ENCODE measurements at places on chromosomes 7 and 10.

GRCh38 chr10:14625192-14625631 lies 149.5 kb downstream of the FAM107B start:
- DNase-seq = no peak

- DNase-seq = no peak
Observed at GRCh38 chr10:33193701-33194521, 140.6 kb downstream of the NRP1 start.

DNA sequence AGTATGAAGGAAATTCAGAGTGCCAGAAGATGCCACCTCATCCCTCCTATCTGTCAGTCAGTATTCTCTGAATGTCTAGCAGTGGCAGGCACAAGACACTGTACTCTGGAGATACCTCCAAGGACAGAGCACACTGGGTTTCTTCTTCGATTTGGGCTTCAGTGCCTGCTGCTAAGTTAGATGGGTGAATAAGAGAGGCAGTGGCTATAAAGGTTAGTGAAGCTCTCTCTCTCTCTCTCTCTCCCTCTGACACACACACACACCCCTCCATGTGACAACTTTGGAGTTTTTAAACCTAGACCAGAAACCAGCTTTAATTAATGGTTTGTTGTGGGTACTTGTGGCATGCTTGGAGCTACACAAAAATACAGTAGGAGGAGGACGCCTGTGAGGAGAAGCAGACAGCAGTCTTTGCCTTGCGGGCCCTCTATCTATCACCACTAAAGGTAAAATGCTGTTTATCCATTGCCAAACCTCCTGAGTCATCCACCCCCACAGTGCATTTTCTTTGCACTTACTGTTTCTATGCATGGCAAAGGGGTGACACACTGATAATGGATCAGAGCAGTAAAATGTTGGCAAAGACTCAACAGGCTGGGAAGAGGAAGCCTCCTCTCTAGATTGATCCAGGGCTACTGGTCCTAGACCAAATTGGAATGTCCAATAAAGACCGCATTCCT lies 102.5 kb downstream of the TRIL start:
- DNase-seq = no peak

- DNase-seq = no peak
Observed at GRCh38 chr7:32516551-32517100, 21.3 kb downstream of the AVL9 start.

DNA sequence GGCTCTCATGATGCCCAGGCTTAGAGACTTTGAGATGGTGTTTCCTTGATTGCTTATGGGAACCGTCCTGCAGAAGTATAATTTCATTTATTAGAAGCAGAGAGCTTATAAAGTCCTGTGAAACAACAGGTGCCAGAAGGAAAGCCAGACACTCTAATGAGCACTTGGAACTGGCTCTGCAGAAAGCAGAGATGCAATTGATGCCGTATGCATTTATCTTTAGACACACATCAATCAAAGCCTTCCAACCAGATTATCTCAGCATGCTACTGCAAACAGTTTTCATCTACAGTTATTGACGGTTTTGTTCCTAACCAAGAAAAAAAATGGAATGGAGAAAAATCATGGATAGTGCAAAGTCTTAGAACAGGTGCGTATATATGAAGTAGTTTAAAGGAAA lies 371.7 kb upstream of the PRKCQ start:
- no peak for DNase-seq

DNA sequence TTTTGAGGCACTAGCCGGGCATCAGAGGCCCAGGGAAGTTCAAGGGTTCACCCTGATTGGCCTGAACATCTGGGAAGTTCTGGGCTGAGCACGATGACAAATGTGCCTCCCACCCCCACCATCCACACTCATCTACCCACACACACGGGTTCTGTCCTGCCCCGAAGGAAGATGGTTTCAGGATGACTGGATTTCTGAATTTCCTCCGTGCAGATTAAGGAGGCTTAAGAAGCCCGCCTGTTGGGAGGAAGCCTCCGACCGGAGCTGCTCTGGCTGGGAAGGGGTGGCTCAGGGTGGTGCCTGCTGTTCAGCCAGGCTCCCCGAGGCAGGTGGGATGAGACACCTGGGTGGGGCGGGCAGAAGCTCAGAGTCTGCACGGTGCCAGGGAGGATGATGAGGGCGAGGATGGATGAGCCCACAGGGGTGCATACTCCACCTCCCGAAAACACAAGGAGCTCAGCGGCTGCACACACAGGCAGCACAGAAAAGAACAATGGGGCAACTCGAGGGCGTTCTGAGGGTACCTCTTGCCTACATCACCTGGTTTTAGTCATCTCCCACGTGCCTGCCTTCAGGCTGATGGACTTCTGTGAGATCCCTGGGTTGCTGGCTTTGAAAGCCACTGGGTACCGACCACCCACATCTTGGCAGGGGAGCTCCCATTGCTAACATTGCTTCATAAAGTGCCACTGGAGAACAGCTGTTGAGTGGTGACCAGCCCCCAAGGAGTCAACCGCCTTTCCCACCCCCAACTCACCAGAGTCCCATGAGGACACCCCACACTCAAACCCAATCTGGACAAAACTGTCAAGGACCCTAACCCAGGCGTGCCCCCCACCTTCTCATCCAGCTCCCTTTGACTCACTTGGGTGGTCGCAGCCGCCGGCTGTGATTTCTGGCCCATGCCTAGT lies 41.2 kb downstream of the CALML3 start:
- DNase-seq = no peak

DNA sequence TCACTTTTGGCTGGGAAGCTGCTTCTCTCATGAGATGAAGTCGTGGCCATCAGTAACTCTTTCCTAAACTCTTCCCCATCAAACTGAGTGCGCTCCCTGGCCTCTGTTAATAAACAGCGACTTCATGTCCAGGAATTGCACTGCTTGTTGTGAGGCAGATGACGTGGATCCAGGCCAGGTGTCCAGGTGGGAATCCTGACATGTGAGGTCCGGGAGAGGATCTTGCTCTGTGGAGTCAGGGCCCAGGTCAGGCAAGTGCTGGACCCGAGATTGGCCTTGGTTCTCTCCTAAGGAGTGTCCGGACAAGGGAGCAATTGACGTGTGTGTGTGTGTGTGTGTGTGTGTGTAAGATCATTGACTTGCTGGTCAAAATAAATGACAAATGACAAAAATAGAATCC lies 362.7 kb downstream of the GLRX3 start:
- no peak for DNase-seq

DNA sequence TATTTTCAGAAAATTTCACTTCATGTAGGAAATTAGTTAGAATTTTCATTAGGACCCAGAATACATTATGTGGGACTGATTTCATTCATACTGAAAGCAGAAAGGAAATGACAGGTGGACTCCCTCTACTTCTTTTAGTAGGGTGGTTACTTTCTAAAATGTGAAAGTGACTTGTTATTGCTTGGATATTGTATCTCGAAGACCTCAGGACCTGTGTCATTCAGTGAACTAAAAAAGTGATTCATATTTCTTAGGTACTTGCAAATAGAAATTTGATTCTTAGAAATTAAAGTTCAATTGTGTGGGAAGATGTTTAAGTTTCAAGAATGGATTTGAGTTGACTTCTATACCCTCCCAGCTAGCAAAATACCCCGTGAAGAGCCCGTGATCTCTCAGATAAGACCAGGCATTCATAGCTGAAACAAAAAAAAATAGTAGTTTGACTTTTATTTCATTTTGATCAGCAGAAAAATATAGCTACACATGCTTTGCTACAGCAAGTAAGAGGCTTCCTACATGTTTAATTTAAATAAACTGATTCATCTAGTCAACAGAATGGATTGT lies 1037.1 kb downstream of the GATA3 start:
- no peak for DNase-seq

DNA sequence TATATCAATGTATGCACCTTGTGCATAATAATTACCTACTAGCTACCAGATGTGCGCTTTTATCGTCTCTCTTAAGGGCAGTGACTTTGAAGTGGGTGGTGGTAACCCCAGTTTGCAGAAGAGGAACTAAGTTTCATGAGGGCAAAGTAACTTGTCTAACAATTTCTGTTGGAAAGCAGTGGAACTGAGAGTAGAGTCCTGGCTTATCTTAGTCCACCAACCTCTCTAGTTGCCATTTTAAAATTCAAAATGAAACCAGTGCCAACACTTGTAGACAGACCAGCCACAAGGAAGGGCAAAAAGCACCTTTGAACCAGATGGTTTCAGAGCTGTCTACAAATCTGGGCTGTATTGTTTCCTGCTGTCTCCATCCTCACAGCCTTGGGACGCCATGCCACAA lies 32.0 kb upstream of the RBM20 start:
- no peak for DNase-seq

GRCh38 chr7:42790196-42790595 lies 121.7 kb downstream of the C7orf25 start:
- DNase-seq = no peak

- no peak for DNase-seq
Observed at GRCh38 chr10:16944402-16944801, 127.2 kb upstream of the RSU1 start.
